HuH-7.5 (cell line): ENCODE measurements at places on chromosomes 2 and 18.

- peak; percentile 55 for DNase-seq
These were observed 66.7 kb upstream of the HAAO start for GRCh38 chr2:42859006-42859552.

- DNase-seq, result no peak
These were observed 36.1 kb downstream of the ZNF407 start for GRCh38 chr18:74633652-74634352.

GRCh38 chr2:69298261-69298660 lies 88.8 kb downstream of the GFPT1 start:
- no peak for DNase-seq

GRCh38 chr2:205868053-205868452 lies 185.8 kb downstream of the NRP2 start:
- no peak for DNase-seq

GRCh38 chr2:54371460-54372065 lies 84.6 kb upstream of the SPTBN1 start:
- no peak for DNase-seq
